ENCODE measurements at places on chromosomes 12 and 14.

DNA sequence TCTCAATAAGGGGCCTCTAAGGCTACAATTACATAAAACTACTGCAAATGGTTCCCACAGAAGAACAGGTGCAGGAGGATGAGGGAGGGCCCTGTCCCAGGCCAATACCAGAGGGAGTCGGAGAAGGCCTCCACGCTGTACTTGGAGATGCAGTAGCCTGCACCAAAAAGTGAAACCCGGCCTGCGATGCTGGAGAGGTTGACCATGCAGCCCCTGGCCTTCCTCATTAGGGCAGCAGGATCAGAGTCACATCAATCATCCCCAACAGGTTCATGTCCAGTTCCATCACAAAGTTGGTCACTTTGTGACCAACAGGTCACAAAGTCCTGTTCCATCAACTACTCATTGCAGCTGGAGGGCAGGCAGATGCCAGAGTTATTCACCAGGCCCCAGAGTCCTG lies 23.0 kb downstream of the ZBTB39 start:
- no peak for DNase-seq

DNA sequence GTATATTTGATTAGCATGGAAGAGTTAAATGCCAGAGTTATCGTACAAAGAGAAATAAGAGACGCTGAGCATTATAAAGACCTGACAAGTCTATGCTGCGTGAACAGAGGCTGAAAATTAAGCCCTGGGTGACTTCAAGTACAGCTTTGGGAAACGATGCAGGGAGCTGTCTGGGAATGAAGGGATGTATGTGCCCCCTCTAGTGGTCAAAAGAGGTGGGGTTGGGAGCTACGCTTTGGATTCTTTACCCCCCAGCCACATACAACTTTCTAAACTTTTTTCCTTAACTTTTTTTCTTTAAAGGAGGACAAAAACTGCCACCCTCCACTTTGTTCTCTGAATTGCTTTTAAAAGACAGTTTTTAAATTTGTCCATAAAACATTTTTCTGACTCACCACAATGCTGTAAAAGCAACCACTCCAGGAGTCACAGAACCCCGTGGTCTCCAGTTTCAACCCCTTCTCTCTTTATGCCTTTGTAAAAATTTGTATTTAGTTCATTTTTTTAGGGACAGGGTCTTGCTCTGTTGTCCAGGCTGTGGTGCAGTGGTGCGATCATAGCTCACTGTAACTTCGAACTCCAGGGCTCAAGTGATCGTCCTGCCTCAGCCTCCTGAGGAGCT lies 59.4 kb downstream of the ZNF664 start:
- no peak for DNase-seq

DNA sequence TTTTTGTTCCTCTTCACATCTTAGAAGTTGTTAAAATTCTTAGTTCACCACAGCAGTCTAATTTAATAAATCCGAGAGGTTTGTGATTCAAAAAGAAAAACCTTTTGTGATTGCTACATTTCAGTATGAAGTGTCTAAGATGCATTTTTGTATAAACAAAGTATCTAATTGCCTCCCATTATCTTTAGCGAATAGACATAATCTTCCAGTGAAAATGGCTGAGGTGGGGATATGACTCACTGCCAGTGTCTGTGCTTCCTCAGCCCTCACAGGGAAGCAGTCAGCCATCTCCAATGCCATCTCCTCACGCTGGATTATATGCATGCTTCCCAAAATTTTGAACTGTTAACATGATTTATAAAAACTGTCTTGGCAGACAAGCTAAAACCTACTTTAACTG lies 7.6 kb downstream of the GCH1 start:
- DNase-seq = no peak

DNA sequence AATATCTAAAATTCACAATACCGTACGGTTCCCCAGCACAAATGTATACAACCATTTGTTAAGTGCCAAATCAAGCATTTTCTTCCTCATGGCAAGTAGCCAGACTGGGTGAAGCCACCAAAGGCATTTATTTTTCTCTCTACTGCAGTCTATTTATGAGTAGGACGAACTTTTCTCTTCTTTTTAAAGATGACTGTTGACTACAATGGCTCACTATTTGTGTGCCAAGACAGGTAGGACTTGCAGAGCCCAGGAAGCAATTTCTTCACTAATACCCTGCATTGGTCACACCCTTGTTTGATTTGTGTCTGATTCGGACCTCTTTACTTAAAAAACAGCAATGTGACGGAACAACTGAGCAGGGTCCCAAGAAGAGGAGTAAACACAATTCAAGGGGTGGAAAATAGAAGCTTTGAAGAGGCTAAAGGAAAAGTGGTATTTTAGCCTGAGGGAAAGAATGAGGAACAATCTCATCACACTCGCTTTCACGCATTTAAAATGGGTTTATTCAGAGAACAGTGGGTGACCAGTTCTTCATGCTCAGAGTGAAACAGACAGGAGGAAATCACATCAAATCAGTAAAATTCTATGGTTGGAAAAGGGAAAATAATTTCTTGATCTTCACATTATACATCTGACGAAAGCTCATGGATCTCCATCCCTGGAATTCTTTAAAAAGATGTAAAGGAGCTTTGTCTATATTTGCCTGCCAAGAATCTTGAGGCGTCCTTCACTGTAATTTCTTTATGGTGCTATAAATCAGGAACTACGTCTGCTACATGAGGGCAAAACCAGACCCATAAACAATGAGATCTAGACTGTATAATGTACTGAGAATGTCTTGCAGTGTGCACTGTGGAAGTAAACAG lies 183.8 kb downstream of the PPM1H start:
- no peak for DNase-seq

GRCh38 chr14:76984297-76984696 lies 44.2 kb downstream of the IRF2BPL start:
- DNase-seq = no peak

GRCh38 chr14:23910101-23910875 lies 43.3 kb upstream of the DHRS4 start:
- DNase-seq = no peak
